Fibroblast of lung (primary cell): ENCODE measurements at places on chromosomes 5 and 9. TPM values are rescaled to one million over a fixed set of nuclear protein-coding genes. Genes with fewer than 3 reads are reported as not detected.

The ADGRD2 gene
- not detected in 2 replicates for total RNA-seq

The ADAMTS19 gene
- 0.33 TPM in 1 of 2 replicates, not detected in the other for total RNA-seq

The CDC37L1 gene
- 15.4 and 16.7 TPM in 2 replicates for total RNA-seq

The PLAC8L1 gene
- total RNA-seq: not detected in 2 replicates

The RASGRF2 gene
- total RNA-seq: 12.1 and 19.5 TPM in 2 replicates

The FAM193B gene
- 17.5 and 28.4 TPM in 2 replicates for total RNA-seq

The ZFP2 gene
- total RNA-seq: 1.5 and 2.8 TPM in 2 replicates

The SPAAR gene
- total RNA-seq: under 0.01 and 0.17 TPM in 2 replicates

The PHYHD1 gene
- 12.3 and 20.0 TPM in 2 replicates for total RNA-seq

The OLFML2A gene
- total RNA-seq: 30.6 and 33.7 TPM in 2 replicates

The OR1J2 gene
- 0.26 and 0.33 TPM in 2 replicates for total RNA-seq

The CYSTM1 gene
- total RNA-seq: 18.7 and 24.3 TPM in 2 replicates
